ENCODE measurements at places on chromosomes 4 and X. TPM values are rescaled to one million over a fixed set of nuclear protein-coding genes. Genes with fewer than 3 reads are reported as not detected.

The BANK1 gene
- 0.24 TPM for total RNA-seq

The EMD gene
- 73.1 TPM for total RNA-seq

The ESX1 gene
- not detected for total RNA-seq

The F11 gene
- not detected for total RNA-seq

The UVSSA gene
- 9.8 TPM for total RNA-seq

The VCX3B gene
- not detected for total RNA-seq

The SPARCL1 gene
- total RNA-seq, result not detected

The PABPC1L2A gene
- not detected for total RNA-seq

The TEX13B gene
- not detected for total RNA-seq

The SEL1L3 gene
- 67.0 TPM for total RNA-seq

The SSX1 gene
- total RNA-seq, result not detected

The MUC7 gene
- total RNA-seq, result not detected

The PFKFB1 gene
- total RNA-seq, result not detected

The TCEAL7 gene
- 16.6 TPM for total RNA-seq

The ABCG2 gene
- total RNA-seq, result 2.1 TPM

The ITIH6 gene
- not detected for total RNA-seq

The TMEM144 gene
- total RNA-seq, result 5.4 TPM

The CYSLTR1 gene
- total RNA-seq, result not detected

The LRIT3 gene
- not detected for total RNA-seq

The IL21 gene
- not detected for total RNA-seq

The SSX4B gene
- not detected for total RNA-seq

The IGSF1 gene
- not detected for total RNA-seq

The CLGN gene
- 0.53 TPM for total RNA-seq

The CLDN34 gene
- total RNA-seq, result not detected

The GASK1B gene
- total RNA-seq, result 217 TPM

The UGT2B17 gene
- total RNA-seq, result not detected

The DOK7 gene
- 21.4 TPM for total RNA-seq

The COL25A1 gene
- 0.12 TPM for total RNA-seq

The MAGEB1 gene
- total RNA-seq, result not detected

The SPCS3 gene
- total RNA-seq, result 69.4 TPM

The C4orf50 gene
- 0.12 TPM for total RNA-seq

The CCDC160 gene
- total RNA-seq, result 0.17 TPM

The TMPRSS11B gene
- not detected for total RNA-seq

The SLC49A3 gene
- total RNA-seq, result 0.81 TPM

The SOX3 gene
- total RNA-seq, result not detected

The AMER1 gene
- total RNA-seq, result 2.8 TPM

The LRRC66 gene
- total RNA-seq, result not detected

The TNIP3 gene
- total RNA-seq, result 1.9 TPM

The FDCSP gene
- total RNA-seq, result not detected

The NSUN7 gene
- 1.2 TPM for total RNA-seq

The CXCL1 gene
- not detected for total RNA-seq

The UCP1 gene
- not detected for total RNA-seq

The SOD3 gene
- total RNA-seq, result 2.7 TPM

The RTL9 gene
- 0.03 TPM for total RNA-seq

The BMP15 gene
- total RNA-seq, result not detected

The TMPRSS11D gene
- total RNA-seq, result not detected
